ENCODE measurements at places on chromosomes 1 and 21.

DNA sequence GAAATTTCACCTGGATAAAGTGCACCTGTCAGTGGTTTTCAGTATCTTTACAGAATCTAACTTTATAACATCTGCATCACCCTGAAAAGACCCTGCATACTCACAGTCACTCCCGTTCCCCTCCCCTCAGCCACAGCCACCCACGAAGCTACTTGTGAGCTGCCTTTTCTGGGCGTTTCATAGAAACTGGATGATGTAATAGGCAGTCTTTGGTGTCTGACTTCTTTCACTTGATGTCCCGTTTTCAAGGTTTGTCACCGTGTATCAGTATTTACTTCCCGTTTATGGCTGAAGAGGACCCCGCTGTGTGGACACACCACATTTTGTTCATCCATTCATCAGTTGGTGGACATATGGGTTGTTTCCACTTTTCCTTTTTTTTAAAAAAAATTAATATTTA, 47.8 kb upstream of the LRRC3 start:
- H3K4me1 ChIP-seq: no peaks in the 10 kb centered on the region
- H3K27ac ChIP-seq: no peak overlapping the region
- H3K36me3 ChIP-seq: peaks cover 2% of the 10 kb centered on the region
- H3K4me3 ChIP-seq: no peak overlapping the region
- H3K27me3 ChIP-seq: peaks cover 4% of the 10 kb centered on the region

DNA sequence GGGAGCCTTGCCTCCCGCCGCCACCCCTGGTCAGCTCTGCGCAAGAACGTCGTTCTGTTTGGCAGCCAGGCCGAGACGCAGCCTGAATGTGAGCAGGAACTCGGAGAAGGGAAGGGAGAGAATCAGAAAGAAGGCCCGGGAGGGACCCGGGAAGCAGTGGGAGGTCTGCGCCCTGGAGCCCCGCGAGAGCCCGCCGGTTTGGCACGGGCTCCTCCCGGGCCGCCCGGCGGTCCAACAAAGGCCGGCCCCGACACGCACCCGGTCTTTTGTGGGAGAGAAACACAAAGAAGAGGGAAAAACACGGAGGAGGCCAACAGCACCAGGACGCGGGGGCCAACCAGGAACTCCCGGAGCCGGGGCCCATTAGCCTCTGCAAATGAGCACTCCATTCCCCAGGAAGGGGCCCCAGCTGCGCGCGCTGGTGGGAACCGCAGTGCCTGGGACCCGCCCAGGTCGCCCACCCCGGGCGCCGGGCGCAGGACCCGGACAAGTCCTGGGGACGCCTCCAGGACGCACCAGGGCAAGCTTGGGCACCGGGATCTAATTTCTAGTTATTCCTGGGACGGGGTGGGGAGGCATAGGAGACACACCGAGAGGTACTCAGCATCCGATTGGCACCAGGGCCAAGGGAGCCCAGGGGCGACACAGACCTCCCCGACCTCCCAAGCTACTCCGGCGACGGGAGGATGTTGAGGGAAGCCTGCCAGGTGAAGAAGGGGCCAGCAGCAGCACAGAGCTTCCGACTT, 2.7 kb upstream of the OLIG2 start:
- H3K4me1 ChIP-seq: peaks cover 9% of the 10 kb centered on the region
- DNase-seq: no peak
- H3K36me3 ChIP-seq: no peaks in the 10 kb centered on the region
- peak overlapping the region; percentile 64 for H3K4me3 ChIP-seq

- H3K4me1 ChIP-seq: peaks cover 22% of the 10 kb centered on the region
- DNase-seq: no peak
- H3K27me3 ChIP-seq: no peaks in the 10 kb centered on the region
- H3K36me3 ChIP-seq: no peaks in the 10 kb centered on the region
- no peak overlapping the region for H3K27ac ChIP-seq
Observed at GRCh38 chr1:93659822-93660503, 21.7 kb downstream of the BCAR3 start.

- peaks cover 58% of the 10 kb centered on the region for H3K4me1 ChIP-seq
- H3K36me3 ChIP-seq: no peaks in the 10 kb centered on the region
- DNase-seq: no peak
Observed at GRCh38 chr1:93616996-93617669, 64.5 kb downstream of the BCAR3 start.

- no peak for DNase-seq
- H3K4me3 ChIP-seq: no peak overlapping the region
- H3K36me3 ChIP-seq: no peaks in the 10 kb centered on the region
Observed at GRCh38 chr1:172376431-172376830, 44.1 kb upstream of the C1orf105 start.

DNA sequence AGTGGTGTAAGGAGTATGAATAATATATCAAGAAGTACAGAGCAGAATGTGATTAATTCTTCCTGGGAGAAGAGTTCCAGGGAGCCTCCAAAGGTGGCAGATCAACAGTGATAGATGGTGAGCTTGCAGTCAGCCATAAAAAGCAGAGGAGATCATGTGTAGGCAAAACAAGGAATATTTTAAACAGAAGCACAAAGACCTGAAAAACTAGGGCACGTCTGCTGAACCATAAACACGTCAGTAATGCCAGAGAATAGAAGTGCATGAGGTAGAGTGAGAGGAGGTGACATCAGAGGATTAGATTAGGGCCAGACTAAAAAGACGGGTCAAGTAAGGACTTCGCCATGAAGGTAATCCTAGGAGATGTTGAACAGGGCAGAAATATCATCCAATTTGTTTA, 151.8 kb downstream of the EIF4G3 start:
- H3K4me1 ChIP-seq: peaks cover 16% of the 10 kb centered on the region
- no peak overlapping the region for H3K27ac ChIP-seq
- H3K4me3 ChIP-seq: no peak overlapping the region
- peaks cover 14% of the 10 kb centered on the region for H3K36me3 ChIP-seq
- no peak for DNase-seq
- no peaks in the 10 kb centered on the region for H3K27me3 ChIP-seq

DNA sequence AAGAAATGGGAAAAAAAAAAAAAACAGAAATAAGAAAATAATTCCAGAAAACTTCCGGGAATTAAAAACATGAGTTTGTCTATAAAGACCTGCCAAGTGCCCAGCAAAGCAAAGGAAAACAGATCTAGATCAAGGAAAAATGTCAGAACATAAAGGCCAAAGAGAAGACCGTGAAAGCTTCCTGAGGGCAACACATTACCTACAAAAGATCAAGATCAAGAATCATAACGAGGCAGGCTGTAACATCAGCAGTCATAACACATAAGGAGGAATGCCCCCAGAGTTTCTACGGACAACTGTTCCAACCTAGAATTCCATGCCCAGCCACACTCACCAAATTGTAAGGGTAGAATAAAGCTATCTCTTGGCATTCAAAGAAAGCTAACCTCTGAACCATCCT, 3.8 kb downstream of the CCSAP start:
- peaks cover 27% of the 10 kb centered on the region for H3K4me1 ChIP-seq
- DNase-seq: no peak
- H3K4me3 ChIP-seq: peak overlapping the region; percentile 3
- no peak overlapping the region for H3K27ac ChIP-seq

DNA sequence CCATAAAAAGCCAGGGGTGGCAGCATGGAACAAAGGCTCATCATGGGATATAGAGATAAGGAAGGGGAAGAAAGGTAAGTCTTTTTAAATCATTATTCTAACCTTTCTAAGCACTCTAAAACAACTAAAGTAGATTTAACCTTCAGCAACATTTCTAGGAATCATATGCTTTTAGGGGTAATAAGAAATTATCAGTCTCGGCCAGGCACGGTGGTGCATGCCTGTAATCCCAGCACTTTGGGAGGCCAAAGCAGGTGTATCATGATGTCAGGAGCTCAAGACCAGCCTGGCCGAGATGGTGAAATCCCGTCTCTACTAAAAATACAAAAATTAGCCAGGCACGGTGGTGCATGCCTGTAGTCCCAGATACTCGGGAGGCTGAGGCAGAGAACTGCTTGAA, 20.3 kb upstream of the PHTF1 start:
- H3K4me1 ChIP-seq: no peaks in the 10 kb centered on the region
- H3K4me3 ChIP-seq: no peak overlapping the region
- H3K27ac ChIP-seq: no peak overlapping the region
- no peak for DNase-seq
- H3K36me3 ChIP-seq: peaks cover 12% of the 10 kb centered on the region
- H3K27me3 ChIP-seq: no peaks in the 10 kb centered on the region

GRCh38 chr1:240232530-240232929, 140.8 kb downstream of the FMN2 start:
- H3K27ac ChIP-seq: no peak overlapping the region
- H3K36me3 ChIP-seq: no peaks in the 10 kb centered on the region
- DNase-seq: no peak

GRCh38 chr1:22711071-22711470, 432 bp downstream of the EPHB2 start:
- H3K27ac ChIP-seq: no peak overlapping the region
- no peaks in the 10 kb centered on the region for H3K27me3 ChIP-seq
- H3K4me3 ChIP-seq: no peak overlapping the region
- DNase-seq: no peak
- peaks cover 3% of the 10 kb centered on the region for H3K36me3 ChIP-seq
- peaks cover 27% of the 10 kb centered on the region for H3K4me1 ChIP-seq

DNA sequence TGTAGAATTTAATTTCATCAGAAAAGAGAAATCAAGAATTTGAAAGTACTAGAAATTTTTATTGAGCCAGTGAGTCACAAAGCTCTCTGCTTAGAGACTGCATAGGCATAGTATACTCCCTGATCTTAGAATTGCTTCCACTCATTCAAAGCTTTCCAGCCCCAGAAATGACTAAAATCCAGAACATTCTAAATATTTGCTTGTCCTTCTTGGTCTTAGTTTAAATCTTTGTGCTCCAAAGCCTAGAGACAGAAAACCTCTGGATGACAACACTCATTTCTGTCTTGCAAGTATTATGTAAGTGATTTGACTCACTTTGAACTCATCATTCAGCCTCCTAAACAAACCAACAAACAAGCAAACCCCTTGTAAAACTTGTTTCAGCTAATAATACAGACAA, 74.2 kb downstream of the PTPRC start:
- no peaks in the 10 kb centered on the region for H3K36me3 ChIP-seq
- no peak for DNase-seq
- no peak overlapping the region for H3K4me3 ChIP-seq
- no peaks in the 10 kb centered on the region for H3K27me3 ChIP-seq
- no peaks in the 10 kb centered on the region for H3K4me1 ChIP-seq

DNA sequence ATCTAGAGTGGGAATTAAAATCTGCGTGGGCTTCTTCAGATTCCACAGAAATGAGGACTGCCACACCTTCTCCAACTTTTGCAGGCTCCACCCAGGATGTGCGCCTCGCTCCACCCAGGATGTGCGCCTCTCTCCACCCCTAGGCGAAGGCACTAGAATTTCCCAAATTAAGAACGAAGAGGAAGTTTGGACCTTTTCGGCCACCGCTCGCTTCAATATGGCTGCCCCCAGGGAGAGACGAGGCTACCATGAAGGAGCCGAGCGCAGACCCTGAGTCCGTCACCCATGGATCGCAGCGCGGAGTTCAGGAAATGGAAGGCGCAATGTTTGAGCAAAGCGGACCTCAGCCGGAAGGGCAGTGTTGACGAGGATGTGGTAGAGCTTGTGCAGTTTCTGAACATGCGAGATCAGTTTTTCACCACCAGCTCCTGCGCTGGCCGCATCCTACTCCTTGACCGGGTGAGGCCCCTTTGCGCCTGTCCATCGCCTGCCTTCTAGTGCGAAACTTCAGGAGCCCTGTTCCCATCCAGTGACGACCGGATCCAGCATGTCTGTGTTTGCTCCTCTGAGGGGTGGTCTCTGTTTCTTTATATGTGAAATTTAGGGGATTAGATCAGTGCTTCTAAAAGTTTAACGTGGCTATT, at the start of the genes CRYZ and TYW3:
Gene CRYZ, minus strand, starts transcription at position 91 of the 644 bp plus-strand sequence. CDS start 8,229 bp downstream, outside the sequence.
Gene TYW3, plus strand, starts transcription at position 193 of the 644 bp plus-strand sequence. Its CDS starts 93 bp downstream, at position 286.
- H3K27ac ChIP-seq: peak within 1 kb of the TSS; percentile 100
- peak; percentile 51 for DNase-seq
- H3K4me3 ChIP-seq: peak within 1 kb of the TSS; percentile 96
- H3K27me3 ChIP-seq: no peaks in the 10 kb centered on the region

- H3K27me3 ChIP-seq: peaks cover 7% of the 10 kb centered on the region
- no peak overlapping the region for H3K4me3 ChIP-seq
- H3K36me3 ChIP-seq: no peaks in the 10 kb centered on the region
- H3K27ac ChIP-seq: no peak overlapping the region
- DNase-seq: no peak
Observed at GRCh38 chr1:31727195-31727594, 23.4 kb upstream of the COL16A1 start.

- no peak overlapping the region for H3K4me3 ChIP-seq
- DNase-seq: no peak
- no peaks in the 10 kb centered on the region for H3K36me3 ChIP-seq
- H3K27me3 ChIP-seq: peaks cover 14% of the 10 kb centered on the region
- no peaks in the 10 kb centered on the region for H3K4me1 ChIP-seq
- no peak overlapping the region for H3K27ac ChIP-seq
Observed at GRCh38 chr1:18799454-18799853, 60.0 kb downstream of the TAS1R2 start.

DNA sequence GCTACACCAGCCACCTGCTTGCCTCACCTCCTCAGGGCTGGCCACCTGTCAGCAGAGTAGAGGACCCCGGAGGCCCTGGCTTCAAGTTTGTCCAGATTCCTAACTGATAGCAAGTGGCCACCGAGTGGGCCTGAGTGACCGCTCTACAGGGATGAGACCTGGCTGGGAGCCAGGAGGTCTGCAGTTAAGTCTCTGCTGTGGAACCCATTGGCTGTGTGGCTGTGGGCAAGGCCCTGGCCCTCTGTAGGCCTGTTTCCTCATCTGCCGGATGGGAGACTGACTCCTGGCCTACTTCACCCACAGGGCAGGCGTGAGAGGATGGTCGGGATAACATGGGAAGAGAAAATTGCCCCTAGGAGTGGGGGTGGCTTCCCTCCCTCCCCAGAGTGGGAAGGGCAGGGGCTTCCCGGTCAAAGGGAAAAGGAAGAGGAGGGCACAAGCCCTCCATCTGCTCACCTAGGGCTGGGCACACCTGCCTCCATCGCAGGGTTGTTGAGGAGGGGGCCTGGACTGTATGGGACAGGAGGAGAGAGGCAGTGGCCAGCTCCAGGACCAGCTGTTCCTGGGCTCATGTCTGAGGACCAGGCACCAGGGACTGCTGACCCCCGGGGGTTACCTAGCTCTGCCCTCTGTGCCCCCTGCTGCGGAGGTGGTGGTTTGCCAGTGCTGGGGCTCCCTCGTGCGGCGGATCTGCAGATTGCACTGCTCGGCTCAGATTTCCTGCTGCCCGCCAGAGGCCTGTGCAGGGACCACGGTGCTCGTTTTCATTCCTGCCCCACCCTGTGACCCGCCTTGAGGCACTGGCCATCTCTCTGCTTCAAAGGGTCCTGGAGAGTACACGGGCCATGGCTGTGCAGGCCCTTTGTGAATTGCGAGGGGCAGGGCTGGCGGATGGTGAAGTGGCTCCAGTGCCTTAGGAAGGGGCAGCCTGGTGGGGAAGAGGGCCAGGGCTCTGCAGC, 9.1 kb upstream of the MTFR1L start:
- H3K4me3 ChIP-seq: no peak overlapping the region
- H3K4me1 ChIP-seq: no peaks in the 10 kb centered on the region
- peaks cover 7% of the 10 kb centered on the region for H3K36me3 ChIP-seq

- no peaks in the 10 kb centered on the region for H3K36me3 ChIP-seq
- H3K27ac ChIP-seq: no peak overlapping the region
- H3K4me3 ChIP-seq: no peak overlapping the region
- H3K4me1 ChIP-seq: no peaks in the 10 kb centered on the region
- no peak for DNase-seq
Observed at GRCh38 chr1:240152611-240153297, 61.1 kb downstream of the FMN2 start.

GRCh38 chr1:24915816-24916602, 14.1 kb downstream of the RUNX3 start:
- DNase-seq: no peak
- H3K36me3 ChIP-seq: no peaks in the 10 kb centered on the region
- no peaks in the 10 kb centered on the region for H3K4me1 ChIP-seq
- no peak overlapping the region for H3K4me3 ChIP-seq

GRCh38 chr1:174976436-174977108, 23.2 kb upstream of the CACYBP start:
- peaks cover 12% of the 10 kb centered on the region for H3K36me3 ChIP-seq
- H3K27me3 ChIP-seq: no peaks in the 10 kb centered on the region
- DNase-seq: no peak
- H3K4me3 ChIP-seq: no peak overlapping the region
- H3K4me1 ChIP-seq: peaks cover 5% of the 10 kb centered on the region

Measured in progenitor cell of endocrine pancreas (in vitro differentiated cells).